ENCODE measurements at places on chromosomes 11 and 22.
A peak's percentile ranks its signal among the peaks of the same experiment; 100 is the strongest.

- no peaks in the 10 kb centered on the region for H3K27me3 ChIP-seq
- peak overlapping the region; percentile 4 for H3K4me3 ChIP-seq
- H3K4me1 ChIP-seq: peaks cover 45% of the 10 kb centered on the region
- DNase-seq: no peak
- no peak overlapping the region for H3K27ac ChIP-seq
These were observed 14.2 kb upstream of the APOA1 start for GRCh38 chr11:116851626-116852025.

- no peaks in the 10 kb centered on the region for H3K4me1 ChIP-seq
- H3K36me3 ChIP-seq: no peaks in the 10 kb centered on the region
- DNase-seq: no peak
- no peak overlapping the region for H3K27ac ChIP-seq
- no peak overlapping the region for H3K4me3 ChIP-seq
These were observed 46.4 kb downstream of the GUCY1A2 start for GRCh38 chr11:106971864-106972263.

GRCh38 chr22:19853879-19854777 lies 546 bp downstream of the GNB1L start:
- H3K4me3 ChIP-seq: peak overlapping the region; percentile 93
- DNase-seq: no peak
- peak overlapping the region; percentile 89 for H3K27ac ChIP-seq
- H3K4me1 ChIP-seq: peaks cover 27% of the 10 kb centered on the region

- H3K4me1 ChIP-seq: no peaks in the 10 kb centered on the region
- no peak for DNase-seq
- H3K27me3 ChIP-seq: peaks cover 25% of the 10 kb centered on the region
- H3K27ac ChIP-seq: no peak overlapping the region
- no peak overlapping the region for H3K4me3 ChIP-seq
These were observed 27.1 kb downstream of the SYT13 start for GRCh38 chr11:45258982-45259530.

DNA sequence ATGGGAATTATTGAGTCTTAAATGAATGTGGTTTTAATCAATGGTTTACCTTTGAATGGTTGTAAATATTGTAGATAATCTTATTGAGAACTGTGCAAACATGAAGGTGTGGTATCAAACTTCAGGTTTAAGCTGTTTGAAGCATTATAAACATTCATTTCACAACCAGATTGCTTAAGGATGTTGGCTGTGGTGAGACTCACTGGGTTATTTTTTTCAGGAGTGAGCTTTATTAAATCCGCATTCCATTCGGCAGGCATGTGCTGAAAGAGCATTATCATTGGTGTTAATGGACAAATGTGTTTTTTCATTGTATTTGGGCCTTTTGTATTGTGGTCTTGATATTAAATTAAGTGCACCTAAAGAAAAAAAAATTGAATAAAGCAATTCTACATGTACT lies 9.7 kb downstream of the MMP3 start:
- DNase-seq: no peak
- no peaks in the 10 kb centered on the region for H3K36me3 ChIP-seq
- H3K4me3 ChIP-seq: no peak overlapping the region
- peaks cover 13% of the 10 kb centered on the region for H3K27me3 ChIP-seq

DNA sequence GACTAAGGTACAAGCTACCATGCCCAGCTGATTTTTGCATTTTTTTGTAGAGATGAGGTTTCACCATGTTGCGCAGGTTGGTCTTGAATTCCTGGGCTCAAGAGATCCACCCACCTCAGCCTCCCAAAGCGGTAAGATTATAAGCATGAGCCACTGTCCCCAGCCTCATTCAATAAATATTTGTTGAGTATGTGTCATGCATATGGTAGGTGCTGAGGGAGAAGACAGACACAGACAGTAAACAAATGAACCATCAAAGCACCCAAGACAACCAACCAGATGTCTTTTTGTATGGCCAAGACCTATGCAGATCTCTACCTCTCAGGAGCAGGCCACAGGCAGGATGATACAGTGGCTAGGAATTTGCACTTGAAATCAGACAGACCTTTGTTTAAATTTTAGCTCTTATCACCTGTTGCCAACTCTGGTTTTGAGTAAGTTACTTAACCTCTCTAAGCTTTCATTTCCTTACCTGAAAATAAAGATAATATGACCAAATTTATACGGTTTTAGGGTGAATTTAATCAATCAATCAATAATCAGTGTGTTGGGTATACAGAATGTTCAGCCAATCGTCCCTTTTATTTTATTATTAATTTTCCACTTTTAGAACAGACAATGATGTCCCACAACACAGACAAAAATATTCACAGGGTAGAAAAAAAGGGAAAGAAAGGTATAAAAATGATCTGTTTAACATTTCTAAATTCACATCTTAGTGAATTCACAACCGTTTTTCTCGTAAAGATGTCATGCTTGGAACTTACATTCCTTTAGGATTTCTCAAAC lies 128.2 kb downstream of the SGSM3 start:
- H3K27ac ChIP-seq: peak overlapping the region; percentile 58
- no peak overlapping the region for H3K4me3 ChIP-seq
- peaks cover 9% of the 10 kb centered on the region for H3K36me3 ChIP-seq
- H3K4me1 ChIP-seq: peaks cover 16% of the 10 kb centered on the region
- DNase-seq: no peak

DNA sequence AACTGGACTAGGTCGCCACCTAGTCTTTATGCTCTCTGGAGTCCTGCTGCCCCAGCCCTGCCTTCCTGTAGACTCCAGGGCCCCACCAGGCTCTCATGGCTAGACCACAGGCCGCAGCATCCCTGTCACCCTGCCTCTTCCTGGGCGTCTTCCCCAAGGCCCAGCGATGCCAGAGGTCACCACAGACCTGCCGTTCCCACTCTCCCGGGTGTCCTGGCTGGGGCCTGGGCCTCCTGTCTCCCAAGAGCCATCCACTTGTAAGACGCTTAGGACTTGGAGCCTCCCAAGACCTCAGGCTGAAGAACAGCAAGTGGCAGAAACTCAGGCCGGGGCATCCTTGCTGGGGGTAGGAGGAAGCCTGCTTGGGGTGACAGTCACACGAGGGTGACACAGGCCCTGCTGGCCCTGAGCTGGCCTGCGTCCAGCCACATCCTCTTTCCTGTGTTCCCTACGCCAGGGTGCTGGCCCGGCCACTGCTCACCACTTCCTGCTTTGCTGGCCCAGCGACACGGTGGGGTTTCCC lies 2.0 kb upstream of the TCIRG1 start:
- H3K4me3 ChIP-seq: no peak overlapping the region
- H3K27me3 ChIP-seq: no peaks in the 10 kb centered on the region
- DNase-seq: no peak
- H3K27ac ChIP-seq: peak overlapping the region; percentile 91
- H3K36me3 ChIP-seq: peaks cover 6% of the 10 kb centered on the region
- H3K4me1 ChIP-seq: peaks cover 19% of the 10 kb centered on the region

DNA sequence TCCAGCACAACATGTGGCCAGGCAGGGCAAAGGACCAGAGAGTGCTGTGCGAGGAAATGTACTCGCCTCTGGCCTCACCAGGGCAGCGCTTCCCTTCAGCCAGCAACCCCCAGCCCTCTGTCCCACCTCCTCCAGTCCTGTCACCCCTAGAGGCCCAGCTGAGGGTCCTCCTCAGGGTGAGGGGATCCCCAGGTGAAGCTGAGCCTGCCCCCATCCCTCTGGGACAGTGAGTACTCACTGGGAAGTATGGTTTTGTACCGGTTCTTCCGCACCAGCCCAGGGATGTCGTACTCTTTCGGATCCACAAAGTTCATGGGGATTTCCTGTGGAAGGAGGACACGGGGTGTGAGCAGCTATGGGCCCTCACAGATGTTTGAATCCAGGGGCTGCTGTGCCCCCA lies 11.7 kb upstream of the IGSF22 start:
- no peak for DNase-seq
- peaks cover 5% of the 10 kb centered on the region for H3K27me3 ChIP-seq
- H3K36me3 ChIP-seq: no peaks in the 10 kb centered on the region
- H3K4me1 ChIP-seq: peaks cover 2% of the 10 kb centered on the region

- no peak overlapping the region for H3K27ac ChIP-seq
- no peaks in the 10 kb centered on the region for H3K36me3 ChIP-seq
These were observed 1.1 kb downstream of the OR52A5 start for GRCh38 chr11:5137014-5137413.

DNA sequence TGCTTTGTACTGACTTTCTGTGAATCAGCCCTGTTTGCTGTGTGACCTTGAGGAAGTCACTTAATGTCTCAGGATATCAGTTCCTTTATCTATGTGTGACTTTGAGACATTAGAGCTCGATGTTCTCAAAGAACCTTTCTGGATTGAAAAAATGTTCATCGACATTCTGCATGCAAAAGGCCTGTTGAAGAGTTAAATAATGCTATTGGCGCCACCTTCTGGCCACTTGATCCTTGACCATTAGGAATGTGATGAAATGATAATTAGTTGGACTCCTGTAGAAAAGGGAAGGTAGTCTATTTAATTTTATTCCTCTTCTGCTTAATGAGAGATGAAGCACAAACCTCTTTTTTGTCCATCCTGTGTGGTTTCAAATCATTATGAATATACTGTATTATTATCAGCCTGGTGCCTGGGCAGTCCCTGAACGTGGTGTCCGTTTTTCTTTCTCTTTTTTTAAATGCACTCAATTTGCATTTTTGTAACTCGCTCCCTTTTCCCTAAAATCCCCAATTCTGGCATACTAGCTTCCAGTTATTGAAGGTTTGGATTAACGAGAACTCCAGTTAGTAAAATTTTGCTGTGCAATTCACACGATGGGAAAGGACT lies 20.7 kb downstream of the ELF5 start:
- DNase-seq: peak; percentile 32
- no peak overlapping the region for H3K27ac ChIP-seq
- H3K4me3 ChIP-seq: no peak overlapping the region
- peaks cover 14% of the 10 kb centered on the region for H3K27me3 ChIP-seq
- no peaks in the 10 kb centered on the region for H3K4me1 ChIP-seq
- peaks cover 2% of the 10 kb centered on the region for H3K36me3 ChIP-seq

DNA sequence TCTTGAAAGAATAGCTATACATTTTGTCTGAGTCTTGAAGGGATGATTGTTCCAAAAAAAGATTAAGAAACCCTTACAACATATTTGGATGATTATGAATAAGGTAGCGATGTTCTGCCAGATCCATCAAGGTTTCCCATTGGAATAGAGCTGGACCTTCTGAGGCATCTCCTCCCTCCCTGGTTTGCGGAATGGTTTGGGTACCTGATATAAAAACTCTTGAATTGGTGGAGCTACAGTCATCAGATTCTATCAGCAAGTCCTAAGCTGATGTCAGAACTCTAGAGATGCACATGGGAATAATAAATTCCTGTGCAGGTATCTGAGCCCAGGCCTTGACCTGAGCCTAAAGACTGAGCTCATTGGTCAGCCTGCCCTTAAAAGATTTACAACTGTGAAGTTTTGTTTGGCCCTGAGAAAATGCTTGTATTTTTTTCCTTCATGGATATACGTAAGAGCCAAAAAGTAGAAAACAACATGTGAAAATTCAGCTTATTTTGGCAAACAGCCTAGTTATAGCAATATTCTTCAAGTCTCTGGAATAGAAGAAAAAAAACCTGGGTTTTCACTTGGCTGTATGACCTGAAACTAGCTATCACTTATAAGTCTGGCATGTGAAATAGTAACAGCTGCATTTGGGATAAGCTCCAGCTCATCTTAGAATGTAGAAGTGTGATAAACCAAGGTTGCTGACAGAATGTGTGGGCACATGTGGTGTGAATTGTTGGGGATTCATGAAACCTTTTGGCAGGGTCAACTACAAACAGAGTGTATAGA lies 265.7 kb upstream of the CTSC start:
- H3K4me3 ChIP-seq: no peak overlapping the region
- no peak overlapping the region for H3K27ac ChIP-seq
- no peaks in the 10 kb centered on the region for H3K36me3 ChIP-seq
- no peak for DNase-seq
- no peaks in the 10 kb centered on the region for H3K4me1 ChIP-seq

DNA sequence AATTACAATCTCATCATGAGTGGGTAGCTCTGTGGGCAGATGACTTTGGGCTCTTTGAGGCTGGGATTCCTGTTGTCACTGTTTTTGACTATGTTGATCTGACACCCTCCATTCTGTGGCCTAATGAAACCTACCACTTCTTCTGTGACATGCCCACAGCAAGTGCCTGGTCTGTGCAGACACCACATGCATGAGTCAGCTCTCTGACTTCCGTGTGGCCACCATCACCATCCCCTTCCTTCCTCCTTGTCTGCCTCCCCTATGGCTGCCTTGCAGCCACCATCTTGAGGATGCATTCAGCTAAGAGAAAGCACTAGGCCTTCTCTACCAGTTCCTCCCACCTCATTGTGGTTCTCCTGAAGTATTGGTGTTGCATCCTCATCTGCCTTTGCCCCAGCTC lies 15.3 kb upstream of the OR10V1 start:
- no peak for DNase-seq
- H3K36me3 ChIP-seq: no peaks in the 10 kb centered on the region
- no peak overlapping the region for H3K4me3 ChIP-seq
- peaks cover 6% of the 10 kb centered on the region for H3K4me1 ChIP-seq

GRCh38 chr11:71447791-71448256 lies 369 bp downstream of the DHCR7 start:
- no peaks in the 10 kb centered on the region for H3K27me3 ChIP-seq
- DNase-seq: no peak
- H3K27ac ChIP-seq: peak overlapping the region; percentile 72
- H3K36me3 ChIP-seq: peaks cover 16% of the 10 kb centered on the region
- peak overlapping the region; percentile 85 for H3K4me3 ChIP-seq
- peaks cover 22% of the 10 kb centered on the region for H3K4me1 ChIP-seq

DNA sequence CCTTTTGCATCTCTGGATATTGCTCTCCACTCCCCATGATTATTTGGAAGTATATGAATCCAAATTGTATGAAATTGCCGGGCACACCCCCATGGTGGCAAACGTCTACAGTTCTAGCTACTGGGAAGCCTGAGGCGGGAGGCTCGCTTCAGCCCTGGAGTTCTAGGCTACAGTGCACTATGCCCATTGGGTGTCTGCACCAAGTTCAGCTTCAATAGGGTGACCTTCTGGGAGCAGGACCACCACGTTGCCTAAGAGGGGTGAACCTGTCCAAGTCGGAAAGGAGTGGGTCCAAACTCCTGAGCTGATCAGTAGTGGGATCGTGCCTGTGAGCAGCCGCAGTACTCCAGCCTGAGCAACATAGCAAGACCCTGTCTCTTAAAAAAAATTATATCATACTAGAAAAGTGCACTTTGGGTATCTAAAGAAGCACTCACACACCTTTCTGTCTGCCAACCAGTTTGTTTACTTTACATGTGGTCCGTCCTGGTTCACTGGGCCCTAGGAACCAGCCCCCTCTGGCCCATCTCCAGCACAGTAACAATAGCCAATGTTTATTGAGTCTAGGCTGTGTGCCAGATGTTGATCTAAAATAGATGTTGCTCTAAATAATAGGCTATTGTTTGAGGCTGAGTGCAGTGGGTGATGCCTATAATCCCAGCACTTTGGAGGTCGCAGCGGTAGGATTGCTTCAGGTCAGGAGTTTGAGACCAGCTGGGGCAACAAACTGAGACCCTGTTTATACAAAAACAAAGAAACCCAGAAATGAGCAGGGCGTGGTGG lies 16.4 kb upstream of the KAT5 start:
- H3K27ac ChIP-seq: no peak overlapping the region
- peaks cover 9% of the 10 kb centered on the region for H3K4me1 ChIP-seq
- no peak for DNase-seq
- no peak overlapping the region for H3K4me3 ChIP-seq

GRCh38 chr11:23973244-23973643 lies 523.6 kb upstream of the LUZP2 start:
- DNase-seq: no peak
- H3K36me3 ChIP-seq: no peaks in the 10 kb centered on the region
- no peak overlapping the region for H3K27ac ChIP-seq
- no peaks in the 10 kb centered on the region for H3K27me3 ChIP-seq
- H3K4me3 ChIP-seq: no peak overlapping the region

- H3K27ac ChIP-seq: no peak overlapping the region
- peaks cover 7% of the 10 kb centered on the region for H3K27me3 ChIP-seq
These were observed 6.5 kb downstream of the VSTM5 start for GRCh38 chr11:93843906-93844305.

All from memory B cell (primary cell).